Stimulated activated CD8-positive, alpha-beta memory T cell treated with anti-CD3 and anti-CD28 coated beads, Interleukin-7, amount 100 ng/mL, for 24 hours (primary cell): ENCODE measurements at places on chromosomes 2 and 18.

GRCh38 chr2:121804997-121805765 is 49.7 kb downstream of the TSN start:
- no peak for DNase-seq

DNA sequence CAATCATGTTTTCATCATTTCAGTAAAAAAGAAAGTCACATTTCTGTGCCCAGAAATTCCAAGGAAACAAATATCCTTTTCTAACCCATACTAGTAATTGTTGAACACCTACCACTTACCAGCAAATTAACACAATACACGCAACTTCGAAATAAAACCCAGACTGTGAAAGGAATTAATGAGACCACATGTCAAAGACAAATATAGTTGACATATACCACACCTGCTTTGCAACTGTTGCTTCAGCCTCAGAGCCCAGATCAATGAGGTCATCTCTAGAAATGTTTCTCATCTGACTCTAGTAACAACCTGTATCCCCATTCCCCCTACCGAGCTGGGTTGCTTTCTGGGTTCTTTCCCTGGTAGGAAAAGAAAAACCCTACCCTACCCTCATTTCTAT is 52.6 kb downstream of the TRIP12 start:
- DNase-seq = no peak

DNA sequence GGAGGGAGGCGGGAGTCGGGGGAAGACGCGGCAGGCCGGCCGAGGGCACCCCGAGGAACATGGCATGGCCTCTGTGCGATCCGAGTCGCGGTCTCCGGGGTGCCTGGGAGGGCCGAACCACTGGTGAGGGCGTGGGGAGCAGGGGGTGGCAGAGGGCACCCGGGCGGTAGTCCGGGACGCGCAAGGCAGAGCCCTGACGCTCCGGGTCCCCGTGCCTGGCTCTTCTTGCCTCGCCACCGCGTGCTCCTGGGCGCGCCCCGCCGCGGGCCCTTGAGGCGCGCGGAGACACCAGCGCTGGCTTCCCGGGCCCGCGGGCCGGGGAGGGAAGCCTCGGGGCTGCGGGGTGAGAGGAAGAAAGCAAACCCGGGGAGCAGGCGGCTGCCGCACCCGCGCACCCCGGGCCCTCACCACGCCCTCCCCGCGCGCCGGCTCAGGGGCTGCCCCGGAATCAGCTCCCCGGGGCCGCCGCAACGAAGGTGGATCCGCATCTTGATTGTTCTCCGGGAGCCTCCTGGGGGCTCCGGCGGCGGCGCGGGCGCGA is 4.3 kb downstream of the SOX11 start:
- DNase-seq = no peak

- no peak for DNase-seq
Observed at GRCh38 chr2:37976411-37976810, 51.3 kb downstream of the RMDN2 start.

GRCh38 chr2:129460299-129461198 is 518.9 kb upstream of the RAB6C start:
- DNase-seq = no peak

GRCh38 chr18:27605107-27605834 is 420.2 kb upstream of the CHST9 start:
- DNase-seq = no peak

- DNase-seq = no peak
Observed at GRCh38 chr2:60966507-60967405, 50.8 kb upstream of the PEX13 start.

GRCh38 chr18:36931106-36931505 is 102.2 kb downstream of the KIAA1328 start:
- no peak for DNase-seq

- DNase-seq = no peak
Observed at GRCh38 chr18:32138332-32138982, 46.8 kb downstream of the RNF138 start.
